ENCODE measurements at places on chromosomes 11 and 22. TPM values are rescaled to one million over a fixed set of nuclear protein-coding genes. Genes with fewer than 3 reads are reported as not detected.

Gene LGR4
- 16.2 TPM for total RNA-seq

Gene RHOD
- 97.0 TPM for total RNA-seq

Gene NLRP6
- not detected for total RNA-seq

Gene PLEKHA7
- total RNA-seq = 25.3 TPM

Gene C11orf91
- total RNA-seq = not detected

Gene GVQW3
- total RNA-seq = 1.1 TPM

Gene BARX2
- total RNA-seq = 0.07 TPM

Gene CENPM
- 14.3 TPM for total RNA-seq

Gene TSGA10IP
- total RNA-seq = not detected

Gene BCO2
- total RNA-seq = 0.48 TPM

Gene KLHL22
- 18.6 TPM for total RNA-seq

Gene KRTAP5-9
- not detected for total RNA-seq

Gene SPINDOC
- total RNA-seq = 41.4 TPM
